ENCODE measurements at places on chromosomes 5 and 9.
A peak's percentile ranks its signal among the peaks of the same experiment; 100 is the strongest.

GRCh38 chr5:127411381-127411780 is 106.1 kb upstream of the PRRC1 start:
- no peak for DNase-seq

GRCh38 chr5:1013238-1013947 is 4.8 kb downstream of the NKD2 start:
- no peak for DNase-seq

DNA sequence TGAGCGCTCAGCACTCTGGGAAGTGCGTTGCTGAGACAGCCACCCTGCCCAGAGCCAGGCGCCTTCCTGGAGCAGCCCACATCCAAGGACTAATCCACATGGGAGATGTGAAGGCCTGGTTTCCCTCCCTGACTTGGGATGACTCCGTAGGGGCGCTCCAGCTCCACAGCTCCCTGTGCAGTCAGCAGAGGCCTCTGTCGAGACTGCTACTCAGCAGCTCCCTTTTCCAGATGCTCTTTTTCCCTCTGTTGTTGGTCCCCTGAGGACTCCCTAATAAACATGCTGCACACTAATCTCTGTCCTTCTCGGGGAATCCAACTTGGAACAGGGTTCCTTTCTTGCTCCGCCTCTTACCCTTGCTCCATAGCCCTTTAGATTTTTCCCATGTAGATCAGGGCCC is 237.3 kb downstream of the ZSWIM6 start:
- peak; percentile 34 for DNase-seq

DNA sequence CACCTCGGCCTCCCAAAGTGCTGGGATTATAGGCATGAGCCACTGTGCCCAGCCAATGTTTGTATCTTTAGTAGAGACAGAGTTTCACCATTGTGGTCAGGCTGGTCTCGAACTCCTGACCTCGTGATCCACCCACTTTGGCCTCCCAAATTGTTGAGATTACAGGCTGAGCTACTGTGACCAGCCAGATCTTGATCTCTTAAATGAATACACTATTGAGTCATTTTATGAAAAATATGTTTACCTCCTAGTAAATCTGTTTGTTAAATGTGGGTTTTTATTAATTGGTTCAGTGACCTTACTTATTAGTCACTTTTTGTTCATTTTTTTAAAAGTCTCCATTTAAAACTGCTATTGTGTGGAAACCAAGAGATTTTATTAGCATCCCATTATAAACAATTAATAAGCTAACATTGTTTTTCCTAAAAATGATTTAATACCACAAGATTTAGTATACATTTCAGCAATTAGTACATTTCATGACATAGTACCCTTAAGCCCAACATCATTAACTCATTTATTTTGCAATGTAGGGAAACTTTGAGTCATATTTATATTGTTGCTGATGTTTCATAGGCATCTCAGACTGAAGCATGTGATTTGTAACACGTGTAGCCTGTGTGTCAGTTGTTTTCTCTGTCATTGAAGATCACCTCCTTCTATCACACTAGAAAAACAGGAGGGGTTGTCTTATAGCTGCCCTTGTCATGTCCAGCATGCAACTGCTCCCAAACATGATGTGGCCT is 261.2 kb downstream of the TAF11L14 start:
- DNase-seq = no peak

DNA sequence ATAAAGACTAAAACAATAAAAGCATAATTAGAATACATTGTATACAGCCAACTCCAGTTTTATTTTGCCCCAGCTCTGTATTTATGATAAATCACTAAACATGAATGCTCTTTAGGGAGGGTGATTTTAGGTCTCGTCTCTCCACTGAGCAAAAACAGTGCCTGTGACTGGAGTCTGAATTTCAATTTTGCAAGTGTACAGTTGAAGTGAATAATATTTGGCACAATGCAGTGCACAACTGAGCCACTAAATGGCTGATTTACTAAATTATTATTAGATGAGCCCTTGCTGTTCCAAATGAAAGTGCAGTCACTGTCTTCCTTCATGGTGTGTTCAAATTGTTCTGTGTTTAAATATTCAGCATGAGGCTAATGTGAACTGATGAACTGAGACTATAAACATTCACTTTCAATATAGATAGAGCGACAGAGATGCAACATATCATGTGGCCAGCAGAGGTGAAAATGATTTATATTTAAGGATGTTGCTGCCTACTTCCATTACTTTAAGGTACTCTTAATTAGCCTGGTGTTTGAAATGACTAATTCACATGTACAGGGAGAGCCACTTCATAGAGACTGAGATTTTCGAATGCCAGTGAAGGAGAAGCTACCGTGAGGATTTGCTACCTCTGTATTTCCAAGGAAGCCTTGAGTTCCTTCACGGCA is 375.1 kb downstream of the EBF1 start:
- DNase-seq = no peak

DNA sequence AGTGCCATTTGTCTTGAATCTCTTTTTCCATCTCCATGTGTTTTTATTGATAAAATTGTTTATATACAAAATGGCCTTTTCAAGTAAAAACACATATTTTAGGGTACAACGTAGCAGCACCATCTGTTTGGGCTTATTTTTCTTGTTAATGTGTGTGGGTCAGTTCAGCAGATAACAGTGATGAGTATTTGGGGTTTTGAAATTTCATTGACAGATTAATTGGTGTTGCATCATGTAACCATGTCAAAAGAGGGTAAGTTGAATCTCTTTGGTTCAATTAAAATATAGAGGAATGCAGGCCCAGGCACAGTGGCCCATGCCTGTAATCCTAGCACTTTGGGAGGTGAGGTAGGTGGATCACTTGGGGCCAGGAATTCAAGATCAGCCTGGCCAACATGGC is 20.0 kb upstream of the PURA start:
- DNase-seq = no peak

- no peak for DNase-seq
Observed at GRCh38 chr9:93250185-93250584, 66.2 kb downstream of the WNK2 start.

DNA sequence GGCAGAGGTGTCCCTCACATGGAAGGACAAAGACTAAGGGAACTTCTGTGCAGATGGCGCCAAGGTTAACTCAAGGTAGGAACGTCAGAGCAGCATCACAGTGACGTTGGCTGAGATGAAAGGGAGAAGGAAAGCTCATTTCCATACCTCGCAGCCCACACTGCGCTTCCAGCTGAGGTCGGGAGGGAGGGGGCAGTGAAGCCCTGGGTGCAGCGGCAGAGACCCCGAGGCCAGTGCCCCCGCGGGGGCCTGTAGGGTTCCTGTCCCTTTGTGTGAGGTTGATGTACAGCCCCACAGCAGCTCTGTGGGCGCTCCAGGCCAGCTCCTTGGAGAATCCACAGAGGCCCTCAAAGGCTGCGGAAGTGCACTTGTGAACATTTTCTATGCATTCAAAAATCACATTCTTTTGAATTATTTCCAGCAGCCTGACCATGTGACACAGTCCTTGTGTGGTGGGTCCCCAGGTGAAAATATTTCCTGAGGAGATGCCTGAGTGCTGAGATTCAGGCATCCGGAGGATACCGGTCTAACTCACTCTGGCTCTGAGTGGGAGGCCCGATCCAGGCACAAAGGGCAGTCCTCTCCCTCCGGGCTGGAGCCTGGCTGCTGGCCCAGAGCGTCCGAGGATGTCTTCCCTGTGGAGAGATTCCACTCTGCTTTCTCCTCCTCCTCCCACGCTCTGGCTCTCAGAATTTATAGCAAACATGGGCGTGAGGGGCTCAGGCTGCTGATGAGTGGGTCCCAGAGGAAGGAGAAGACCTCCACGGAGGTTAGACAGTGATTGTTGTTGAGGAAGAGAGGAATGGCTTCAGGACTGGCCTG is 150.7 kb downstream of the ICE1 start:
- DNase-seq = no peak

DNA sequence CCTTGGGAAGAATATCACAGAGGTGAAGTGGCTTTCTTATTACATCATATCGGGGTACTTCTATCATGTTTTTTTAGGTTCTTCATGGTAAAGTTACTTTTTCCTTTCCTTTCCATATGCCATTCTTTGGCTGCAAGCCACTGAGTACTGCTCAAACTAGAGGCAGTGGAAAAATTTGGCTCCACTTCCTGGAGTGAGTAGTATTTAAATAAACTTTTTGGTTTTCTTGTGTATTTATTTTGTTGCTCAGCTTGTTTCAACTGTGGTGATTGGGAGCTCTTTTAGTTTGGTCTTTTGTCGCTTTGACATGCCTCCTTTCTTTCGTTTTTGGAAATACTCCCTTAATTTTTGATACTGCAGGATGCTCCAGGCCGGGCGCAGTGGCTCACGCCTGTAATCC is 69.8 kb downstream of the WDR70 start:
- DNase-seq = no peak

- DNase-seq = no peak
Observed at GRCh38 chr5:81428861-81429260, 34.9 kb upstream of the ACOT12 start.

DNA sequence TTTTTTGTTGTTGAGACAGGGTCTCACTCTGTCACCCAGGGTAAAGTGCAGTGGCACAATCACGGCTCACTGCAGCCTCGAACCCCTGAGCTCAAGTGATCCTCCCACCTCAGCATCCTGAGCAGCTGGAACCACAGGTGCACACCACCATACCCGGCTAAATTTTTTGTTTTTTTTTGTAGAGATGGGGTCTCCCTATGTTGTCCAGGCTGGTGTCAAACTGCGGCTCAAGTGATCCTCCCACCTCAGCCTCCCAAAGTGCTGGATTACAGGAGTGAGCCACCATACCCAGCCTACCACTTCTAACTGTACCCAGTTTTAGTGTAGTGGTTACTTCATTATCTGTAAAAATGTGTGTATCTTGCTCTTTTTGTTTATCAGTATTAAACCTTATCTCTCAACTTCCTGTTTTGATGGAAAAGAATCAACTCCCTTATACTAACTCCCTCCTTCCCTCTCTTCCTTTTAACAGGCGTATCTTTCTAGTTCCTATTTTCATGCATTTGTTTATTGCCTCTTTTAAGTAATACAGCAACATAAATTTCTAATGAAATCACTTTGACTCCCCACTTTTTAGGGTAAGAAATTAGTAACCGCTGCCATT is 33.1 kb downstream of the GRAMD2B start:
- no peak for DNase-seq

DNA sequence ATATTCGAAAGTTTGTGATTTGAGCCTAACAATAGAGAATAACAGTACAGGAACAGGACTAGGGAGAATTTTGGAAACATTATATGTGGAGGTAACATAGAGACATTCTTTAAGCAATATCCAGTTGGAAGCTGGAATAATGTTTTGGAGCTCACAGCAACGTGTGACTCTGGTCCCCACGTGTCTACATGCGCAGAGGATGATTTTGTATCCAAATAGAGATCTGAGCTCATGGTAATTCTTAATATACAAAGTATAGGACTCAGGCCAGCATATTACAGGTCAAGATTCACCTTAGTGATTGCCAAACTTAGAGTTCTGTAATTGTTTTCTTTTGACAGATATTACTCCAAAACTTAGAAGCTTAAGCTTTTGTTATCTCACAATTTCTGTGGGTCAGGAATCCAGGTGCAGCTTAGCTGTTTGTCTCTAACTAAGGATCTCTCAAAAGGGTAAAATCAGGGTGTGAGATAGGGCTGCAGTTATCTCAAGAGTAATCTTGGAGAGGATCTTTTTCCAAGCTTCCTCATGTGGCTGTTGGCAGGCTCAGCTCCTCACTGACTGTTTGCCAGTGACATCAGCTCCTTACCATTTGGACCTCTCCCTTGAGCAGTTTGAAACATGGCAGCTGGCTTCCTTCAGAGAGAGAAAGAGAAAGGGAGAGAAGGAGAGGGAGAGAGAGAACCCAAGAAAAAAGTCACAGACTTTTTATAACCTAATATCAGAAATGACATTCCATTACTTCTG is 272.0 kb upstream of the ZNF462 start:
- no peak for DNase-seq

GRCh38 chr5:124644138-124644537 is 102.3 kb downstream of the ZNF608 start:
- DNase-seq = no peak

- no peak for DNase-seq
Observed at GRCh38 chr5:174329738-174330137, 284.2 kb downstream of the NSG2 start.

Data from spinal cord (tissue), 10 donors.